CD8-positive, alpha-beta T cell (primary cell): ENCODE measurements at places on chromosomes 2 and 18.

DNA sequence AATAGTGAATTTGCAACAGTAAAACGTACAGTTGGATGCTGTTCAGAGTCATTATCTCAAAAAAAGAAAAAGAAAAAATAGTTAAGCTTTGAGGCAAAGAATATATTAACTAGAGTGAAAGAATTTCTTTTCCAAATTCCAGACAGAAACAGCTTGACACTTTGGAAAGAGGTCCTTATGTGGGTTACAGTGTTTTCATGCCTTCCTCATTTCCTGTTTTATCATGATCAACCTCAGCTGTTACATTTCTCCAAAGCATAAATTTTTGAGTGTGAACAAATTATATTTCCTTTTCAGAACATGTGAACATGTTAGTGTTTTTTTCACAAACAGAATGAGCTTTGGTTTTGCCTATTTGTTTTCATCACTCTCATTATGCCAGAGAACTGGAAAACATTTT lies 13.6 kb downstream of the FRZB start:
- no peak for DNase-seq

- no peak for DNase-seq
These were observed 516.9 kb downstream of the PIK3C3 start for GRCh38 chr18:42471885-42472284.

DNA sequence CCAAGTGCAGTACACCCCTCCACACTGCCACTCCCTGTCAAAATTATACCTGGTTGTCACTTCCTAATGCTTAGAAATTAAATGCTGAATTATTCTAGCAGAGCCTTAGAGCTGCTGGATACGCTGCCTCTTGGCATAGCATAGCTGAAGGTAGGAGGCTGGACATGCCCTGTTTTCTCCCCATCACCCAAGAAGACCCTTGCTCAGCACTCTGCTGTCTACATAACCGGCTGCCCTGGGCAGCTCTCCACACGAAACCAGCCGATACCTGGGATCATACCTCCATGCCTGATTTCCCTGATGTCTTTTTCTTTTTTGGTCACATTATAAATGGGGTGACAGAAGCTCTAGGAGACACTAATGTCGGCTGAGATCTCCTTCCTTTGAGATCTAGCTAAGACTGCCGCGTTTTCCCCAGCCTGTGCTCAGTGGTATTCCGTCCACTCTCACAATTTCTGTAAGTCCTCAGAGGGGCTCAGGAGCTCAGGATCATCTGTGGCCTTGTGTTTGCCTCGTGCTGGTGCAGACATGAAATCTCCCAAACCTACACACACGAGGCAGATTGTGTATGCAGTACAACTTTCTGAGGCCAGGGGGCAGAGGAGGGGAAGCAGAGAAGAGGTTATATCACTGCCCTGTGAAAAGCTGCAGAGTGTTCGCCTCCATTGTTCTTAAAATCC lies 13.5 kb upstream of the ZAP70 start:
- DNase-seq = peak; percentile 54

- DNase-seq = no peak
These were observed 1272.5 kb upstream of the CDH2 start for GRCh38 chr18:29449424-29449823.

- DNase-seq = no peak
These were observed 27.5 kb downstream of the PMAIP1 start for GRCh38 chr18:59927246-59927825.

GRCh38 chr18:54254265-54254758 lies 15.0 kb upstream of the POLI start:
- no peak for DNase-seq

GRCh38 chr2:3601561-3602271 lies 6.8 kb downstream of the COLEC11 start:
- no peak for DNase-seq

DNA sequence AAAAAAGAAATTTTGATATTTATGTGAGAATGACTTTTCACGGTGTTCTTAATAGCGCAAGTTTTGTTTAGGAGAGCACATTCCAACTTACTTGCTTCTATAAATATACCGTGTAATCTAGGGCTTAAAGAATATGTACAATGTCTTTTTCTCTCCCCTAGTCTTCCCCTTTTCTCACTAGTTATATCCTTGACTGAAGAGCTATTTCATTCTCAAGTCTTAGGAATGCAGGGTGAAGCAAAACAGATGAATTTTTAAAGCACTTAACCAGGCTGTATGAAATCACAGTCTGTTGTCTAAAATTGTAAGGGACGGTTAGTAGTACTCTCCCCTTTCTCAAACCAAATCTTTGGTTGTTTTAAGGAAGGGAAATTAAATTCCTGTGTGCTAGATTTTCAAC lies 29.6 kb upstream of the SLC30A6 start:
- DNase-seq = no peak

DNA sequence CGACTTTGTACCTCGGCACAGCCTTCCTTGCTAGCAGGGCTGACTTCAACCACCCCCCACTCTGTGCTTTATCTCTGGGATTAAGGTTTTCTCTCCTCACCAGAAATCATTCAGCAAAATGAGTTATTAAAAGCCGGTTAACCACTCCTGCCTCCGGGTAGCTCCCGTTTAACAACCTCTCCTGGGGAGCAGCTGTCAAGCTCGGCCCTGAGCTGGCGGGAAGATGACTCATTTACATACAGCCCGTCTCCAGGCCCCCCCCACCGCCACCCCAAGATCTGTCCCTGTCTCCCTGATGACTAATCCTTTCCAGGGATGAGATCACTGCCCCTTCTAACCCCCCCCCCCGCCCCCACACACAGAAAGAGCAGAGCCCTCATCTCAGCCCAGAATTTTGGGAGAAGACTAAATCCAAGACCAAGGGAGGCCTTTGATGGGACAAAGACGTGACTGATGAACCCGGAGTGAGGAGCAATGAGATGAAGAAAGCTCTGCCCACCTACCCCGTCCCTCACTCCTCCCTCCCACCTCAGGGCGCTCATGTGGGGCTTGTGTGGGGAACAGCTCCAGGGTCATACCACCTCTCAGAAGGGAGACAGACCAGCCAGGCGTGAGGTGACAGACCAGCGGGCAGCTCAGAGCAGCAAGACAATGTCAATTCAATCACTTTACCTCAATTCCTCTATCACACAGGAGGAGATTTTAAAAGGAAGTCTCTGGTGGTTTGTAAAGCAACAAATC lies 131.4 kb downstream of the MSH2 start:
- no peak for DNase-seq

DNA sequence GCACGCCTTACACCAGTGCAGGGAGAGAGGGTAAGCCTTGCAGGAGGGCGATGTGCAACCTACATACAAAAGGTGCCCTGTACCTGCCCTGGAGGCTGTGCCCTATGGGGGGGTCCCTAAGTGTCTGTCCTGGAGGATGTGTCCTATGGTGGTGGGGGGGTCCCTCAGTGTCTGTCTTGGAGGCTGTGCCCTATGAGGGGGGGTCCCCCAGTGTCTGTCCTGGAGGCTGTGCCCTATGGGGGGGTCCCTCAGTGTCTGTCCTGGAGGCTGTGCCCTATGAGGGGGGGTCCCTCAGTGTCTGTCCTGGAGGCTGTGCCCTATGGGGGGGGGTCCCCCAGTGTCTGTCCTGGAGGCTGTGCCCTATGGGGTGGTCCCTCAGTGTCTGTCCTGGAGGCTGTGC lies 216.6 kb downstream of the HDAC4 start:
- no peak for DNase-seq

DNA sequence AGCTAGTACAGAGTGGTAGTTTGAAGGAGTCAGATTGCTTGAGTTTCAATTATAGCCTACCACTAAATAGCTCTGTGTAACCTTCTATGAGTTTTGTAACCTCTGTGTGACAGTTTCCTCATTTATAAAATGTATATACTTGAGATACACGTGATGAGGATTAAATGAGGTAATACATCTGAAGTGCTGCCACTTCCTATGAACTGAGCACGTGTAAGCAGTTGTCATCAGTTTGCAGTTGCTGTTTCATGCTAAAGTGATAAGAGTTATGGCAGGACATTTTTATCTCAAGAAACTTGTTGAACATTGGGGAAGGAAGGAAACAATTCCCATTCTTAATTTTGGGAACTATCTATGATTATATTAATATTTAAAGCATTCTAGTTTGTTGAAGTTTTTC lies 38.5 kb downstream of the CARF start:
- no peak for DNase-seq

- DNase-seq = no peak
These were observed 314.9 kb downstream of the ERBB4 start for GRCh38 chr2:212223696-212224095.

DNA sequence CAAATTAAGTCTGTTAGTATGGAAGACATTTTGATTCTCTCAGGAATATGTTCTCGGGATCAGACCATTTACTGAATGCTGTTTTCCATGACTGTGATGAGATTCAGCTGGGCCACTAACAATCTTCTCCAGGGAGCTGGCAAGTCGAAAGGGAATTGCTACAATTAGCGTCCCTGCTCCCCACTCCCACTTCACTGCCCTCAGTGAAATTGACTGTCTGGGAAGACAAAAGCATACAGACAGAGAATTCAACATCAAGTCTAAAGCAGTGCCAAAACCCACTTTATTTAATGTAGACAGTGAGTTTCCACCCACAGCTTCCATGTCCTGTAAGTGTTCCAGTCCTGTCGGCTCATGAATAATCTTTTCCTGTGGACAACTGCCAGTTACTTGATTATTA lies 34.0 kb upstream of the COL3A1 start:
- DNase-seq = no peak

GRCh38 chr2:207156451-207157161 lies 9.1 kb downstream of the KLF7 start:
- DNase-seq = no peak

DNA sequence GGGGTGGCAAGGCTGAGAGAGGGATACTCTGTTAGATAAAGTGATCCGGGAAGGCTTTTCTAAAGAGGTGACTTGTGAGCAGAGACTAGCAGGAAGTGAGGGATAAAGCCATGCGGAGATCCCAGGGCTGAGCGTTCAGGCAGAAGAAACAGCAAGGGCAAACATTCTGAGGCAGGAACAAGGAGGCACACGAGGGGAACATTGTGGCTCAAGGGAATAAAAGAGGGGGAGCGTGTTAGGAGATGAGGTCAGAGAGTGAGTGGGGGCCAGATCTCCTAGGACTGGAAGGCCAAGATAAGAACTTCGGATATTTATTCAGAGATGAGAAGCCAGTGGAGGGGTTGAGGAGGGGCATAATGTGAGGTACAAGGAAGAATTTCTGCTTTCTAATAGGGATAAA lies 67.1 kb downstream of the ACTR2 start:
- DNase-seq = no peak

DNA sequence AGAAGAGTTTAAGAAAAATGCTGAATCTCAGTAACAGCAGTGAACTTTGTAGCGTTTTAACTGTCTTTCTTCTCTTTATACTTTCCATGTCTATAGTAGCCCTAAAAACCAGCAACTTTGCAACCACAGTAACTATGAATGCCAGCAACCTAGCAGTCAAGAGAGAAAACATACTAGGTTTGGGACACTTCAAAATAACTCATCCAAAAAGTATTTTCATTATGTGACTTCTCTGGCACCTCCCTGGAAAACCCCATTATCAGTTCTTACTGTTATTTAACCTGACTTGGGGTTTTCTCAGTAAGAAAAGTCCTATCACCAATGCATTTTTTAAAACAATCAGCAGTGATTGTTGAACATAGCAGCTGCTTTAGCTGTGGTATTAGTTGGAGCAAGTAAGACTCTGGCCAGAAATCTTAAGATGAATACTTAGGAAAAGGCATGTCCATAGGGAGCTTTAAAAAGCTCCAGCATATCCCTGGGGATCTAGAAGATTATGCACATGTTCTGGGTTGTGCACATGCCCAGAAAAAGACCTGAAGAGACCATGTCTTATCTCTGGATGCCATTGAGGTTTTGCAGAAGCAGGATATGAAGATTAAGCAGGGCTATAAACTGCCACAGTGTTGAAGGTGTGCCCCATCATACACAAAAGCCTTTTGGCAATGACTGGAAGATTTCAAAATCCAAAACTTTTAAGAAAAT lies 411.3 kb downstream of the CMPK2 start:
- no peak for DNase-seq

DNA sequence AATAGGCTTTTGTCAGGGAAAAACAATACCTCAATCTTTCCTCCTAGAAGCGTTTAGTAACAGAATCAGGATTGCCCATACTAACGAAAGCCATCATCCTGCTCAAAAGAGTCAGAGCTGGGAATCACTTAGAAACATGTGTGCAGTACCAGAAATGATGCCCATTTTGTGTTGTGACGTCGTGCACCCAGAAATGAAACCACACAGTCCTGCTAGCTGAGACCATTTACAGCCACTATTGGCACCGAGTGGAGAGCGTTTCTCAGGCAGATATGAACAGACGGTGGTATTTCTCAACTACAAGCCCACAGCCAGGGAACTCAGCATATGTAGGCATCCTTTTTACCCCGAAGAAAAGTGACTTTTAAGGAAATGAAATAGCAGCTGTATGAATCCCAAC lies 284.3 kb upstream of the LRATD1 start:
- DNase-seq = no peak

GRCh38 chr18:79403723-79404566 lies 8.2 kb downstream of the NFATC1 start:
- DNase-seq = no peak

GRCh38 chr18:58104096-58104495 lies 60.1 kb downstream of the NEDD4L start:
- no peak for DNase-seq

DNA sequence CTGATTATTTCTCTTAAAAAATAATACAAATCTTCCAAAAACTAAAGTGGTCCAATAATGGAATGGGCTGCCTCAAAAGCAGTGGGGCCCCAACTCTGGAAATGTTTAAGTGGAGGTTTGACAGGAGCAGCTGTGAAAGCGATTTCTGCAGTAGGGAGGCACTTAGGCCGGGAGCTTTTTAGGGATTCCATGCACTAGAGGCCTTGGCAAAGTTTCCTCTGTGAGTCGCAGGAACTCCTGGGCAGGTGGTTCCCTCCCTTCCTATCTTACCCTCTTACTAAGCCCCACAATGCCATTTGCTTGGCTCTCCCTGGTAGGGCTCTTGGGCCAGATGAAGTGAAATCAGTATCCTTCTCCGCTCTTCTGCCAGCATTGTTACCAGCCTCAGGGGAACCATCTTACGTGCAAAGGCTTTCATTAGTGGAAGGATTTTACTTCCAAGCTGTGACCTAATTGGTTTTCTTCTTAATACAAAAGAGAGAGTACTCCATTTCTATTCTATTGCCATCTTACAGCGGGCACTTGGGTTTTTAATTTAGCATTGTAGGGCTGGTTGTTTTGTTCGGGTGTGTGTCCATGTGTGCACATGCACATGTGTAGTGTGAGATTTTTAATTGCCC lies 34.3 kb upstream of the C18orf32 start:
- DNase-seq = no peak

- DNase-seq = no peak
These were observed 159.2 kb downstream of the FAM210A start for GRCh38 chr18:13566941-13567746.

- no peak for DNase-seq
These were observed 72.0 kb downstream of the CDH7 start for GRCh38 chr18:65822826-65823225.

GRCh38 chr2:109597283-109597682 lies 16.5 kb downstream of the SEPTIN10 start:
- DNase-seq = no peak

DNA sequence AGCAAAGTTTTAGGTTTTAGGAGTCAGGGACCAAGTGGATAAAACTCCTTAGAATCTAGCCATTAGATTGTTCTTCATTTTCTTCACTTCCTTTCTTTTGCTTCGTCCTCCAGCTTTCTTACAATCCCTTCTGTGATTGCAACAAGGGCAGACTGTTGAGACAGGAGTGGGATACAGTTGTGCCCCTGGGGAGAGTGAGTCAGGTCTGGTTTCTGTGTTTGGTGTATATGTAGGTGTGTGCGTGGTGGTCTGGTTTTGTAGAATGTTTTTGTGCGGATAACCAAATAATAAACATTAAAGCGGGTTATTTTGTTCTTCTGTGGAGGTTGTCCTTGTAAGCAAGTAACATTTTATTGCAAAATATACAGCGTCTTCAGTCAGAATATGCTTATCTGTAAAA lies 7.3 kb downstream of the INSIG2 start:
- DNase-seq = no peak
